Vagina (tissue), 2 donors: ENCODE measurements at places on chromosomes 16 and 17.
A peak's percentile ranks its signal among the peaks of the same experiment; 100 is the strongest.

DNA sequence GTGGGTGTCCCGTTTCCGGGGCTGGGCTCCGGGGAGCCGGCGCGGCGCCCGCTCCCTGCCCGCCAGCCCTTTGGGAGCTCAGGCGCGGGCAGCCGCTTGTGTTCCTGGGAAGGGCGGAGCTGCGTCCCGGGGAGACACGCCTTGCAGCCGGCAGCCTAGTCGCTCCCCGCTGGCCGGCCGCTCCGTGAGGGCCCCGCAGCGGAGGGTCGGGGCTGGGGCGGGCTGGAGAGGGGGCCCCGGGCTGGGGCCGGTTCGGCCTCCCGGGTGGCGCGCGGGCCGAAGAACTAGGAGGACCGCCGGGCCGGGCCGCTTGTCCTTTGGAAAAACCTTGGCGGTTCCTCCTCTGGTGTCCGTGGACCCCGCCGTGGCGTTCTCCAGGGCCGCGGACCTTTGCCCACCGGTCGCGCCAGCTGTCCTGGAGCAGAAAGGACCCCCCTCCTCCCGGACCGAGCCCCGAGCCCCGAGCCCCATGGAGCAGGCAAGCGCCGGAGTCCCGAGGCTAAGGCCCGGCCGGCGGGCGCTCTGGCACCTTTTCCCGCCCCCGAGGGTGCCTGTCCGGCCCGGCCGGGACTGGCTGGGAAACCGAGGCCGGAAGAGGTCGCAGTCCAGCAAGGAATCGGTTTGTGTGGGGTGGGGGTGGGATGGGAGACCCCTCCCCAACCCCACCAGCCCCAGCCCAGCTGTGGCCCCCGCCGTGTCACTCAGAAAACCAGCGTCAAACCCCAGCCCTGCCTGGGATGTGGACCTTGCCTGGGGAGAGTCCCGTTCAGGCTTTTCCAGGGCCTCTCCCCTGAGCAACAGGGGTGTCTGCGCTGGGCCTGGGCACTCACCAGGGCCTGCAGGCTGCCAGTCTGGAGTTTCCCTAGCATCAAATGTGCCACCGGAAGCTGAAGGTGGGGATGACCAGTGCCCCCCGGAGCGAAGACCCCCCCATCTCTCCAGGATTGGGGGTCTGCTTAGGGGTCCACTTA, 6.8 kb upstream of the TBC1D3B start:
- DNase-seq: peak; percentile 97

DNA sequence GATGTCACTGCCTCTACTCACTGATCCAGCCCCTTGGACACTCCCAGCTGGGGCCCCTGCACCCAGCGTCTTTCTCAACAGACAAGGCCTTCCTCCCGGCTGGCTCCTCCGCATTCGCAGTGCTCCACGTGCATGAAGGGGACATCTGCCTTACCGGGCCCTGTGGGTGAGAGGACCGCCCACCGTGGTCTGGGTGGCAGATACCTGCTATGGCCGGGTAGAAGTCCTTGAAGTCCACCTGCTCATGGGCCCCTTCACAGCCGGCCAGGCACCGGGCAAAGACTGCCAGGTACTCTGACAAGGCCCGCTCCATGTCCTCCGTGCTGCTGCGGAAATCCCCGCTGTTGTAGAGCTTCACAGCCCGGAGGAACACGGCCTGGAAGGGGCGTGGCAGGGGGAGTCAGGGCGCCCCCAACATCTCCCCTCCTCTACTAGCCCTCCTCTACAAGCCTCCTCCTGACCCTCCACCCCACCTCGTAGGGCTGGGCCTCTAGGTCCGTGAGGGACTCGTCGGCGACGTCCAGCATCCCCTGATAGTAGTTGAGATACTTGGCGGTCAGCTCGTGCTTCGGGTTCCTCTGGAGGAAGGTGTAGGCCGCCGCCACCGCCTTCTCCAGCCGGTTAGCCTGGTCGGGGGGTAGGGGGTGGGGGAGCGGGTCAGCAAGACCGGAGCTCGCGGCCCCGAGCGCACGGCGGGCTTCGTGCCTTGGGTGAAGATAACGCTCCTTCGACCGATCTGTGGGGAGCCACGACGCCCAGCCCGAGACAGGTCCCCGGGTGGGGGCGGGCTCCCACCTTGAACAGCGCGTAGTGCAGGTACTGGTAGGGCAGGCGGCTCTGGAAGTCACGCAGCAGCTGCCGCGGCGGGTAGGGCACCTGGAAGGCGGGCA, 845 bp downstream of the P3H4 start:
- DNase-seq: no peak

DNA sequence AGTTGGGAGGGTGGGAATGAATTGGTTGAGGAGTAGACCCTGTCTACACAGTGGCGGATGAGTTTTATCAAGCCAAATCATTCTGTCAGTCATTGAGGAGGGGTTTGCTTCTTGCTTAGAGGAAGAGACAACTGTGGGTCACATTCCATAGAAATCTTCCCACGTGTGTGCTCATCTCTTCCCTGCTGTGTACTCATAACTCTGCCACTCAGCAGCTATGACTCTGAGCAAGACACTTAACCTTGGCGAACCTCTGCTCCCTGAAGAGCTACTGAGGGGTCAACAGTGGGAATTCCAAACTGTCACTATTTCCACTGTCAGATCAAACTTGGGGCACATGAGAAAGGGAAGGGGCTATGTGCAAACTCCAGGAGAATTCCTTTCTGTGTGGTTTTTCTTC, 72.6 kb upstream of the COX10 start:
- DNase-seq: no peak

- no peak for DNase-seq
Measured at GRCh38 chr17:10435096-10435495, 13.3 kb upstream of the MYH8 start.

DNA sequence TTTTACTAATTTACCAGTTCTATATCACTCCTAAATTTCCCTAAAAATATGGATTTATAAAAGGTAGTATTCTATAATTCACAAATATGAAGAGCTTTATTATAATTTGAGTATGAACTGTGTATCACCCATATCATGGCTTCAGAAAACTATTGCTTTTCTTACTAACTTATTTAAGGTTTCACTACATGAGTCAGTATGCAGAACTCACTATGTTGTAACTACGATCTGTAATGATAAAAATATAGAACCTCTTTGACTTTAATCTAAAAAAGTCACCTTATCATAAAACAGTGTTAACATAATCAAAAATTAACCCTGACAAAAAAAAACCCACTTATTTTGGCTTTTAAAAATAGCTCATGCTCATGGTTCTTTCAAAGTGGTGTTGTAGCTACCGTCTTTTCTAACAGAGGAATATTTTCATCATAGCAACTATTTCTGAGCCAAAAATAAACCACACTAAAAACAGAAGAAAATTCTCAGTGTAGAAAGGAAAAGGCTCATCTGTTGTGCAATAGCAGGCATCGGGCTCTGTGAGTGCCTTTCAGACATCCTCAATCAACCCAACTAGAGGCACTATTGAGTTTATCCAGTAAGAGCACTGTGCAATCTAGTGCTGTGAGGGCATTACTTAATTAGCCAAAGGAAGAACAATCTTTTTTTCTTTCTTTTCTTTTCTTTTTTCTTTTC, 42.1 kb downstream of the ITGAM start:
- DNase-seq: no peak

GRCh38 chr16:17331071-17331607, 139.6 kb downstream of the XYLT1 start:
- no peak for DNase-seq

DNA sequence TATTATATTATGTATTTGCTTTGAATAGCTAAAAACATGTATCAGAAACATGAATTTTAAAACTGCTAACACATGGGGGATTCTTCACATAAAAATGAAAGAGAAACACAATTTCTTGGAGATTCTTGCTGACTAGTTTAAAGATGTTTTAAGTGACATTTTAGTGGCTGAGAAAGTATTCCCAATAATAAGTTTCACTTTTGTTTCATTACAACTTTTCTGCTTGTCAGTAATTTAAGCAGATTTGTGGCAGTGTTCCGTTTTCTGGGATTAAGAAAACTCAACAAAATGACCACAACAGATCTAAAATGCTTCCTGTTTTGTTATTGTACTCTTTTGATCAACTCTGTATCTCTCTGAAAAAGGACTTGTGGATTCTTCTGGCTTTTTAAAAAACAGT, 75.9 kb downstream of the NLK start:
- DNase-seq: no peak
